KBM-7 (cell line): ENCODE measurements at places on chromosomes 16 and 17.
A peak's percentile ranks its signal among the peaks of the same experiment; 100 is the strongest.

GRCh38 chr17:49842846-49843245 is 5.0 kb downstream of the TAC4 start:
- DNase-seq, result no peak

- DNase-seq, result peak; percentile 79
These were observed at the start of gene RAB37 for GRCh38 chr17:74736513-74737298. Gene RAB37, plus strand, starts transcription at chr17:74737256. Its CDS starts 17 bp downstream, at chr17:74737273.

DNA sequence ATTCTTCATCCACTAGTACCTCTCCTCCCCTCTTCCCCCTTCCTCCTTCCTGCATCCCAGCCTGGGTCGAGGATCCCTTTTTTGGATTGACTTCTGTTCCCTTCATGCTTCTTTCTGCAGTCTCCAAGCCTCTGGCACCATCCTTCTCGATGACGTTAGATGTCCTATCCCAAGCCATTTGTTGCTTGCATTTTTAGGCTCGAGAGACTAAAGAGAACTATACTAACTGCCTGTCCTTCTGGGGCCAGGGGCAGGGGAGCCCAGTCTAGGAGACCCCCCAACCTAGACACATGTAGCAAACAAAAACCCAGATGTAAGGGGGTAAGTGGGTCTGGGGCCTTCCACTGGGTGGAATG is 23.9 kb downstream of the UNK start:
- no peak for DNase-seq

DNA sequence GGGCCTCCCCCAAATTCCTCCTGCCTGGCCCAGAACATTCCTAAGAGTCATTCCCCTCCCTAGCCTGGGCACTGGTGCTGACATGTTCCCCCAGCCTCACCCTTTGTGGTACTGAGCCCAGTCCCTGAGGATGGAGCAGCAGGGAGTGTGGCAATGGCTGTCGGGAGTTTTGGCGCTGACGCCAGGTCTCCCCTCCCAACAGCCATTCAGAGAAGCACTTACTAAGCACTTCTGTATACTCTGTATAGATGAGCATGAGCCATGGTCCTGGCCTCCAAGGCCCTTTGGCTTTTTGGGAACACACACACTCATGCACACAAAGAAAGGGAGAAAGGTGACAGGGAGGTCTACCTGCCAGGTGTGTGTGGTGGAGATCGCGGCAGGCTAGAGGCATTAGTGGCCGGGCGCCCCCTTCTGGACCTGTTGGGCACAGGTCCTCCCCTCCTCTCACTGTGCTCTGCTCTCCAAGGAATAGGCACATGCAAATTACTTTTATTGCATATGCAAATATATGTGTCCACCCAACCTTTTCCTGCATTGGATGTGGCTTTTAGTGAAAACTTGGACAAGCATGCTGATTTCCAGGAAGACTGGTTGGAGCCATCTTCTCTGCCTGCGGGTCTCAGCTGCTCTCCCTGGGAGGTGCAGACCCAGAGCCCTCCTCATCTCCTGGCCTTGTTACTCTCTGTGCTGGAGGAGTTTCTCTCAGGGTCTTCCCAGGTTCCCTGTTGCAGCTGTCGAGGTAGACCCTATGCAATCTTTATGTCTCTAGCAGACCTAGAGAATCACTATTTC is 17.4 kb upstream of the C17orf107 start:
- DNase-seq, result peak; percentile 63

DNA sequence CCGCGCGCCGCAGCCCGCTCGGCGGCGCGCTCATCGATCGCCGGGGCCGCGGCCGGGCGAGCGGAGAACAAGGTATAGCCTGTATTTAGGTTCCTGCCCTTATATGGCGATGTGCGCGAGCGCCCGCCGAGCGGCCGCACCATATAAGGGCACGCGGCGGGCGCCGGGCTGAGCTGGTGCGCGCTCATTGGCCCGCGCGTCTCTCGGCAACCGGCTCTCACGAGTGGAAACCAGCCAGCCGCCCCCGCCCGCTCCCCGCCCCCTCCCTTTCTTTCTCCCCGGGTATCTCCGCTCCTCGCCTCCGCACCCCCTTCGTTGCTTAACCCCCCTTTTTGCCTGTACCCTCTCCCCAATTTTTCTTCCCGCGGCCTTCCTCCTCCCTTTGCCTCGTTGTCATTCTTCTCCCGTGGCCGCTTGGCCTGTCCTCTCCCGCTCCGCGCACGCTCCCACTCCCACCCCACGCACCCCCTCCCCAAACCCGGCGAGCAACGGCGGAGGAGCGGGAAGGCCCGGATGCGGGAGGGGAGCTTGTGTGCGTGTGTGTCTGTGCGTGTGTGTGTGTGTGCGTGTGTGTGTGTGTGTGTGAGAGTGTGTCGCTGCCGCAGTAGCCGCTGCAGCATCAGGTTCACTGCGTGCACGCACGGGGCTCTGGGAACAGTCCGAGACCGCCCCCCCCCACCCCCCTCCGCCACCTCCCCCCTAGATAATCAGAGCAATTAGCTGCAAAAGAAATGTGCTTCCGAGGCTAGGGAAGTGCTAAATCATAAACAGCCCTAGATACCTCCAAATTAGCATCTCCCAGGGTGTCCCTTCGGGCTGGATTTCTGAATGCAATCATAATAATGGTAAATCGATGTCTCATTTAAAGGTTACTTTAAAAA is 13.5 kb upstream of the CBX8 start:
- DNase-seq, result peak; percentile 79

DNA sequence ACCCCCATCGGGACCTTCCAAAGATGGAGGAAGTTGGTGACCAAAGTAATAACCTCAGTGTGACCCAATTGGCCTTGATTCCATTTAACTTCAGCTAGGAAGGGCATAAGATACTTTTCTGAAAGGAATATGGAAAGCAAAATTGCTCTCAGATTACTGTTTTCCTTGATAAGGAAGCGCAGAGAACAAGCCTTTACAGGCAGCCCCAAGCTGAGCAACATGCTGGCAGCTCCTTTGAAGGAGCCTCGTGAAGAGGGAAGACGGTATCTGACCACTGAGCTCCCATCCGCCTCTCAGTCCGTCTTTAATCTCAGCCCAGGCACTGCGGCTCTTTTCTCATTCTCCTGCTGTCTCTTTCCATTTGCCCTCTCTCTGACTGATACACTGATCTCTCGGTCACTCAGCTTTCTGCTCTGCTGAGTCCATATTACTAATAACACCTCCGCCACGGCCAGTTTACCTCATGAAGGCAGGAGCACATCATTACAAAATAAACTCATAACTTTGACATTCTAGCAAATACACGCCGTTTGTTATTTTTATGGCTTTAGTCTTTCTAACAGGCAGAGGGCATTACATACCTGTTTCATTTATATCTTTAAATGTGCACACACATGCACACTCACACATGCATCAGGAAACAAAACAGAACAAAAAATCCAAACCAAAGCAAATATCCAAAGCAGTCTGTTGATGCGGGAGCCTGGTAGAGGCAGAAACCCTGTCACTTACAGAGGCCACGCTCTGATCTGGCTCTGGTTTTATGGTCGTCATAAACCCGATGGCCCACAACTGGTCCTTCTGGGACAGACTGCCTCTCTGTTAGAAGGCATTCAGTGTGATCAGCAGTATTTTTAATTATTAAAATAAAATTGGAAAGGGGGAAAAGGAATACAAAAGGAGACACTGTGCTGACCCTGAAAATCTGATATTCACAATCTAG is 183.2 kb downstream of the AATF start:
- DNase-seq, result no peak

- no peak for DNase-seq
These were observed 6.0 kb downstream of the STAC2 start for GRCh38 chr17:39219647-39220154.

- DNase-seq, result no peak
These were observed 2.5 kb downstream of the TAC4 start for GRCh38 chr17:49845321-49845720.

GRCh38 chr17:44315760-44316731 is 7.6 kb downstream of the RUNDC3A start:
- no peak for DNase-seq

DNA sequence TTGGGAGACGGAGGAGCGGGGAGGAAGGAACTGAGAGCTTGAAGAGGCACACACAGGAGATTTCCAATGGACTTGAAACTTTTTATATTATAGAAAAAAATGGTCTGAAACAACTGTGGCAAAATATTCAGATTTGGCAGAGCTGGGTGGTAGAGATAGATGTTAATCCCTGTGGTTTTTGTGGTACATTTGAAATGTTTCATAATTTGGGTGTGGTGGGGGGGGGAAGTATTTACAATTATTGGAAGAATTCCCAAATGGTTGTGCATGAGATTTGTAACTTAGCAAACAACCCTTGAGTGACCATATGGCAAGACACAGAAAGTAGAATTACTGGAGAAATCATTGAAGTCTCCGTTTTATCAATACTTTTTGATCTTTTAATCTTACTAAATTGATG is 588.8 kb upstream of the PSMD7 start:
- DNase-seq, result no peak

DNA sequence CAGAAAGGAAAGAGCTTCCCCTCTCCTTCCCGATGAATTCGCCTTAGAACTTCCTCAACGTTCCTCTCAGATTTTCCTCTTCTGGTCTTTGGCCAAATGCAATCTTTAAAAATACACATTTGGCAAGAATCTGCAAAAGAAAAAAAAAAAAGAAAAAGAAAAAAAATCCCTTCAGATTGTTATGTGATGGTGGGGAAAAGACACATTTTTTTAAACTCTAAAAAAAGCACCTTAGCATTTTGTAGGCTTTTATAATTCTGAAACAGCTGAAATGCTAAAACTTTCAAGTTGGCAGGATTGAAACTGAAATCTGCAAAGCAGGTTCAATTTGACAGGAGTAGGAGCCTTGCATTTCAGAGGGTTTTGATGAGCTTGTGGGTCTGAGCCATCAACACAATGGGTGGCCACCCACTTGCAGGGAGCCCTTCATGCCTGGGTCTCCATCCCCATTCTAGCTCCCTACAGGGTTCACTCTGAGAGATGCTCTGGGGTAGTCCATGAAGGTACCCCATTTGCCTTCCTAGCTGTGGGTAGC is 33.1 kb downstream of the CACNG3 start:
- DNase-seq, result no peak

- no peak for DNase-seq
These were observed 179.2 kb downstream of the IRF8 start for GRCh38 chr16:86078121-86078600.

DNA sequence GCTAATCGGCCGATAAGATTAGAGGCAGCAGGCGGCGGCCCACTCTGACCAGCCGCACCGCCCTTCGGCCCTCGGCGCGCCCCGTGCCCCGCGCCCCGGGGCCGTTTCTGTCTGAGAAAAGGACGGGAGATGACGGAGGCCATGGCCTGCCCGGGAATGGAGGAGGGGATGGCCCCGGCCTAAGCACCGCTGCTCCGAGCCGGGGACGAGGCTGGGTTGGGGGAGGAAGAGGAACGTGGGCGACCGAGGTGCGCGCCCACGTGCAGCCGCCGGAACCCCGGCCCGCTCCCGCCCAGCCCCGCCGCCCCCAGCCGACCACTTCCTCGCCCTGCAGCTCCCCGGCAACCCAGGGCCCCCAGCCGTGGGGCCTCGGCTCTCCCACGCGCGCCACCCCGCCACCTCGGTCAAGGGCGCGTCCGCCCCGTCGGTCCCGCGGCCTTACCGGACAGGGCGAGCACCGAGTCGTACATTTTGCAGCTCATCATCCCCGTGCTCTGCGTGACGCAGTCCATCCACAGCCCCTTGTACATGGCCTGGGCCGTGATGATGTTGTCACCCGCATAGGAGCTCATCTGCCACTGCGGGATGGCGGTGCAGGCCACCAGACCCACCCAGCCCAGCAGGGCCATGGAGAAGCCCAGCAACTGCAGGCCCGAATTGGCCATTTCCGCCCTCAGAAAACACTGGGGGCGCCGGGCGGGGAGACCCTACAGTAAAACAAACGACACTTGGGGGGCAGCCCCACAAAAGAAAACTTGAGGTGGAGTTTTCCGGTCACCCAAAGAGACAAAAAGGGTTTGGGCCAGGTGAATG is 693 bp downstream of the CLDN7 start:
- no peak for DNase-seq

GRCh38 chr17:50268743-50269275 is 5.5 kb upstream of the TMEM92 start:
- DNase-seq, result no peak

DNA sequence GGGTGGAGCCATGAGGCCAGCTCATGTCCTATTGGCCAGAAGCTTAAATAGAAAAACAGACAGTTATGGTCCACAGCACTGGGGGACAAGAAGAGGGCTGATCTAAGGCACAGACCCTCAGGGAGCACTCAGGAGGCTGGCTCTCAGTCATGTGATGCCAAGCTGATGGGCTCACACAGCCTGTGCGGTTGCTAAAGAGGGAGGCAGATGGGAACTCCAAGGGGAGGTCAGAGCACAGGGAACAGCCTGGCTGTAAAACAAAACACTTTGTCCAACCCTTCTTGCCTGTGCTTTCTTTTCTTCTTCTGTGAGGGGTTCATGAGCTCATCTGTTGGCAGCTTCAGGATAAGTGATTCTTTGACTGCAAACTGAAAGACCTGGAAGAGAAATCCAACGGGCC is 27.2 kb downstream of the CNTNAP1 start:
- no peak for DNase-seq

GRCh38 chr16:72985148-72985941 is 62.6 kb downstream of the ZFHX3 start:
- DNase-seq, result no peak

DNA sequence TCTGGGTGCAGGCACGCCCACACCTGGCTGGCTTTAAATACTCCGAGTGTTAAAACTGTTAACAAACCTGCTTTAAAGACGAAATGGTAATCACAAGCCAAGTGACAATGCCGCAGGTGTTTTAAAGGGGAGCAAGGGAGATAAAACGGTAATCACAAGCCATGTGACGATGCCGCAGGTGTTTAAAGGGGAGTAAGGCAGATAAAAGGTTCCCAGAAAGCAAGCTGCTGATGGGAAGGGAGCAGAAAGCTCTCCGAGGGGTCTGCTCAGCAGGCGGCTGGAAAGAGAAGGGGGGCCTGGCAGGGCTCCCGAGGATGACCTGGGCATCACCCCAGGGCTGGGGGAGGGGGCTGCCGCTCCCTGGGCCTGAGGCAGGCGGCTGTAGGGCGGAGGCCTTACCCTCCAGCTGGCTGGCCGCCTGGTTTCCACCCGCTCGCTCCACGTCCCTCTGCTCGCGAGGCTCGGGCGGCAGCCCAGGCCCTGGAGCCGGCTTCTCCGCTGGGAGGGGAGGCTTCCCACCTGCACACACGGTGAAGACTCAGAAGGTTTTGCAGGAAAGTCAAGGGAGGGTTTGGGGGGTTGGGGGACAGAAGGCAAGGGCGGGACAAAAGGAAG is 12.1 kb downstream of the NDUFAF8 start:
- no peak for DNase-seq

GRCh38 chr16:85129876-85130704 is 17.8 kb upstream of the CIBAR2 start:
- no peak for DNase-seq

GRCh38 chr17:17661134-17661533 is 20.1 kb upstream of the RAI1 start:
- DNase-seq, result no peak

GRCh38 chr17:2967515-2967914 is 95.9 kb downstream of the OR1D5 start:
- no peak for DNase-seq

DNA sequence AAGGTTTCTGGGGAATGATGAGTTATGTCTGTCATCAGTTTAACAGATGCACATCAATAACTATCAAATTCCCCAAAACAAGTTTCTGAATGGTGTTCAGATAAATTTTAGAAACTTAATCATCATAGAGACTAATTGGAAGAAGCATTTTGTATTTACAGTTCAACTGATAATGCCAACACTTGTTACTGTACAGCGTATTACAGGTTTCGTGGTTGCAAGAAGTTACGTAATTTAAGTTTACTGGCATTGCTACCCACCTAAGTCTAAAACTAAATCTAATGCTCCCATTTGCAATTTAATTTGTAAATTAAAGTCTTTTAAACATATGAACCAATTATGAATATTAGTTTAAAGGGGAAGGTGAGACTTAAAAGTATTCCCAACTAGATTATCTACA is 3.0 kb downstream of the SRSF1 start:
- no peak for DNase-seq
